ENCODE measurements at places on chromosomes 7 and 10. TPM values are rescaled to one million over a fixed set of nuclear protein-coding genes. Genes with fewer than 3 reads are reported as not detected.

Gene CDK6
- total RNA-seq, result 57.4 TPM

Gene TMEM196
- total RNA-seq, result not detected

Gene ASB4
- total RNA-seq, result 0.15 TPM

Gene TET1
- total RNA-seq, result 2.3 TPM

Gene CLDN3
- total RNA-seq, result 16.8 TPM

Gene NEBL
- total RNA-seq, result 32.3 TPM

Gene HYAL4
- total RNA-seq, result not detected

Gene TMEM213
- total RNA-seq, result not detected

Gene COL13A1
- total RNA-seq, result 1.0 TPM

Gene TMEM229A
- not detected for total RNA-seq
